AG04450 (cell line): ENCODE measurements at places on chromosomes 7 and 10. TPM values are rescaled to one million over a fixed set of nuclear protein-coding genes. Genes with fewer than 3 reads are reported as not detected.

SPDYE9 gene
- polyA plus RNA-seq = 0.06 and 0.07 TPM in 2 replicates

CADPS2 gene
- polyA plus RNA-seq = 0.35 and 0.41 TPM in 2 replicates

ZP3 gene
- 0.63 and 1.0 TPM in 2 replicates for polyA plus RNA-seq

OR6V1 gene
- not detected in 2 replicates for polyA plus RNA-seq

RGS10 gene
- polyA plus RNA-seq = 174 and 219 TPM in 2 replicates

ACSM6 gene
- polyA plus RNA-seq = not detected in 2 replicates

SFRP5 gene
- polyA plus RNA-seq = not detected in 2 replicates

DCLRE1A gene
- 4.4 and 6.3 TPM in 2 replicates for polyA plus RNA-seq

NANOS1 gene
- polyA plus RNA-seq = 0.58 and 0.95 TPM in 2 replicates

EBF3 gene
- 0.01 TPM in 1 of 2 replicates, not detected in the other for polyA plus RNA-seq

RGR gene
- not detected in 2 replicates for polyA plus RNA-seq

AOAH gene
- not detected in 2 replicates for polyA plus RNA-seq

IFIT1 gene
- polyA plus RNA-seq = 24.3 and 32.8 TPM in 2 replicates

LMTK2 gene
- 3.7 TPM in 2 replicates for polyA plus RNA-seq

OLAH gene
- 0.12 TPM in 1 of 2 replicates, not detected in the other for polyA plus RNA-seq

SMARCD3 gene
- polyA plus RNA-seq = 39.2 and 47.7 TPM in 2 replicates

DDC gene
- polyA plus RNA-seq = not detected in 2 replicates

PIK3AP1 gene
- 0.05 and 0.16 TPM in 2 replicates for polyA plus RNA-seq

GBF1 gene
- 31.9 and 43.8 TPM in 2 replicates for polyA plus RNA-seq

TEX47 gene
- polyA plus RNA-seq = not detected in 2 replicates

ZNF398 gene
- 6.6 and 6.8 TPM in 2 replicates for polyA plus RNA-seq

PNPLA8 gene
- 18.7 and 26.7 TPM in 2 replicates for polyA plus RNA-seq

ACHE gene
- polyA plus RNA-seq = 0.24 and 0.35 TPM in 2 replicates

ANKRD61 gene
- 0.19 and 0.22 TPM in 2 replicates for polyA plus RNA-seq
